Activated T-helper 9 cell treated with anti-CD3 and anti-CD28 coated beads, Interleukin-2, amount 50 U/mL, for 16 hours (primary cell): ENCODE measurements at places on chromosomes 16 and 17.

- DNase-seq = no peak
These were observed 2.4 kb upstream of the NME1 start for GRCh38 chr17:51150932-51151331.

DNA sequence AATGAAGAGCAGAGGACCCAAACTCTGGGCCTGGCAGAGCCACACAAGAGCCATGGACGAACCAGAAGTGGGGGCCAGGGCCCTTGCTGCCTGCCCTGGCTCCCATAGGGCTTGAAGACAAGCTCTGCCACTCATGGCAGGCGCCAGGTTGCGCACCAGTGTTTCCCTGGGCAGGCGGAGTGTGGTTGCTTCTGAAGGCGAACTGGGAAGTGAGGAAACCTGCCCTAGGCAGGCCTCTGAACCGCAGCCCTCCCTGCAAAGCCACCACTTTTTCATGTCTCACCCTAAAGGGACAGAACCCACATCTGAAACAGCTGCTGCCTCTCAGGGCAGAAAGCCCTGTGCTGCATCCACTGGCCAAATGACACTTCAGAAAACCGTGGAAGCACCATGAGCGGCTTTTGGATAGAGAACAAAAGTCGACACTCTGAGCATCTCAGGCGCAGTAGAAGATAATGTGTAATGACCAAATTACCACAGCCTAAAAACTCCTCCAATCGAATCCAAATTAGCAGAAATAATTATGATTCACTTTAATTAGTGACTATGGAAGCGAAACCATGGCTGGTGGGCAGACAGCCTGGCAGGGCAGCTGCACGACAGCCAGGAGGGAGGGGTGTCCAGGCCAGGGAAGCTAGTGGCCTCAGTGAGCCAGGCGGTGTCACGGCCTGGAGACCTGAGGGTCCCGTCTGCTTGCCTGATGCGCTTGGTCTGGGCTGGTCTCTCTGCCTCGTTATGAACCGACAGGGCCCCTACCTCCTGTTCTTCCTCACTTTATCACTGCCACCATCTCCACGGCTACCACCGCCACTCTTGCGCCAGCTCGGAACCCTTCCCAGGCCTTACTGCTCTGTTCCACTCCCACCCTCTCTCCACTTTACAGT is 59.1 kb downstream of the PRMT7 start:
- no peak for DNase-seq

DNA sequence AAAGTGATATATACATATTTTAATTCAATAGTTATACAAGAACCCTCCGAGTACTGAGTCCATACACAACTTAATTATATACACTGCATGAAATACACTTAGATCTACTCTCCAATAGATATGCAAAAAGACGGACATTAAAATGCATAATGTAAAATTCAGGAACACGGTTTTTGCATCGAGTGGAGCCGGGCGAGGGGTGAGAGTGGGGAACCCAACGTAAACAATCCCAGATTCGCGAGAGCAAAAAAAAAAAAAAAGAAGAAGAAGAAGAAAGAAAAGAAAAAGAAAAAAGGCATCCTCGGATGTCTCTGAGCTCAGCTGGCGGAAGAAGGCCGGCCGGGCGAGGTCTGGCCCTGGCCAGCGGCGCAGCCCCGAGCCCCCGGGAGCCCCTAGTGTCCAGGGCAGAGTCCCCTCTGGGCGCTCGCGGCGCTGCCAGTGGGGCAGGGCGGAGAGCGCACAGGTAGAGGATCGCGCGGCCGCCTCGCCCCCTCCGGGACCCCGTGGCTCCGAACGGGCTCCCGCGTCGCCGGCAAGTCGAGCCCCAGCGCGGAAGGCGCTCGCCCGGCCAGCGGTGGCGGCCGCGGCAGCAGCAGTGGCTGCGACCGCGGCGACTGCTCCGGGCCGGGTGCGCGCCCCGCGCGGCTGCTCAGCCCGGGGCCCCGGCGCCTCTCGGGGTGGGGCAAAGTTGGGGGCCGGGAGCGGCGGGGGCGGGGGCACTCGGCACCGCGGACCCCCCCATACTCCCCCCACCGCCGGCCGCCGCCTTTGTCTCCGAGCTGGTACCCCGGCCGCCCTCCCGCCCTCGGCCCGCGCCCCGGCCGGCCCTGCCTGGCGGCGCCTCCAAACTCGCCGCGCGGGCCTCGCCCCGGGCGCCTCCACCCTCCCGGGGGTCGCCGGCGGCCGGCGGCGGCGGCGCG is 9.6 kb upstream of the ZFHX3 start:
- no peak for DNase-seq

DNA sequence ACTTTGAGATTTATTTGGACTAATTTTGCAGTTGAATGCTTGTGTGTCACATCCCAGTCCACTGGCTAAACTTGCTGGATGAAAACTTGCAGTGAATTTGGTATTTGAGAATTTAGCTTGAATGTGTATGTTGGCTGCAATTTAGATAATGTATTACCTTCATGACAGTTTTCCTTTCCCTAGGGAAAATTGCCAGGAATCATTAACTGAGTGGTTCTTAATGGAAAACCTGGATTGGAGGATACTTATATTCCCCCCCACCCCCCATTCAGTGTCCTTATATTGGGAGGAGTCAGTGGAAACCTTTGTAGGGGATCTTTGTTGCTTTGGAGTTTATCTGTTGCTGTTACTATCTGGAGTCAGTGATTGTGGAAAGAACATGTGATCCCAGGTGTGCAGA is 67.6 kb downstream of the KPNA2 start:
- DNase-seq = no peak

GRCh38 chr17:44235583-44235936 is 16.1 kb upstream of the UBTF start:
- DNase-seq = no peak

- no peak for DNase-seq
These were observed 18.8 kb upstream of the LASP1NB start for GRCh38 chr17:38906460-38907228.

DNA sequence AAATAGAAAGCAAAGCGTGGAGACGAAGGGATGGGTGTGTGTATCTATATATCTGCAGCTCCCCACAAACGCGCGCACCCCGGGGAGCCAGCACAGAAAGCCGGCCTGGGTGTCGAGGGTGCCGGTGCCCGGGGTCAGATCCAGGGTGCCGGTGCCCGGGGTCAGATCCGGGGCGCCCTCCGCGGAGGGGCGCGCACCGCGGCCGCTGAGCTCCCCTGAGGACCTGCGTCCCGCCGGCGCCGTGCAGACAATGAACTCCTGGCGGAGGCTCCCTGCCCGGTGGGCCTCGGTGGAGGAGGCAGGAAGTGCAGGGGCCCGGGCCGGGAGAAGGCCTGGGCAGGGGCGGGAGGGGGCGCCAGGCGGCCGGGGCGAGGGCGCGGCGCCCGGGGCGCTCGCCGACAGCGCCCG is 1.1 kb downstream of the ZNF423 start:
- DNase-seq = no peak

- peak; percentile 56 for DNase-seq
These were observed 7.2 kb upstream of the GRB2 start for GRCh38 chr17:75412455-75413317.

- no peak for DNase-seq
These were observed 18.4 kb downstream of the TRPV1 start for GRCh38 chr17:3590768-3591167.

- DNase-seq = no peak
These were observed 14.1 kb downstream of the HS3ST6 start for GRCh38 chr16:1903845-1904840.

GRCh38 chr16:31148281-31148728 is 1.6 kb downstream of the PRSS36 start:
- no peak for DNase-seq

- DNase-seq = no peak
These were observed 1.4 kb upstream of the SUPT4H1 start for GRCh38 chr17:58353389-58353825.

DNA sequence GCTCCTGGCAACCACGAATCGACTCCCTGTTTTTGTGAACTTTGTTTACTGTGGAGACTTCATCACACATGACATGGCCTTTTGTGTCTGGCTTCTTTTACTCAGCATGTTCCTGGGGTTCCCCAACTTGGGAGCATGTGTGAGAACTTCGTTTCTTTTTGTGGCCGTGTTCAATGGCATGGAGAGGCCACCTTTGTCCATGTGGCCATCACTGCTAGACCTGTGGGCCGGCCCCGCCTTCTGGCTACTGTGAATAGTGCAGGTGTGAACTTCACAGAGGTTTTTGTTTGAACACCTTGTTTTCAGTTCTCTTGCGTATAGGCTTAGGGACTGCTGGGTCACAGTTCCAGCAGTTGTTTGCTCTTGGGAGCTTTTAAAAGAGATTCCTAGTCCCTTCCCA is 5.7 kb upstream of the SLC38A8 start:
- DNase-seq = no peak

GRCh38 chr17:40298726-40299125 is 10.3 kb upstream of the RARA start:
- no peak for DNase-seq

GRCh38 chr17:66807182-66807581 is 27.7 kb upstream of the CACNG5 start:
- DNase-seq = no peak

DNA sequence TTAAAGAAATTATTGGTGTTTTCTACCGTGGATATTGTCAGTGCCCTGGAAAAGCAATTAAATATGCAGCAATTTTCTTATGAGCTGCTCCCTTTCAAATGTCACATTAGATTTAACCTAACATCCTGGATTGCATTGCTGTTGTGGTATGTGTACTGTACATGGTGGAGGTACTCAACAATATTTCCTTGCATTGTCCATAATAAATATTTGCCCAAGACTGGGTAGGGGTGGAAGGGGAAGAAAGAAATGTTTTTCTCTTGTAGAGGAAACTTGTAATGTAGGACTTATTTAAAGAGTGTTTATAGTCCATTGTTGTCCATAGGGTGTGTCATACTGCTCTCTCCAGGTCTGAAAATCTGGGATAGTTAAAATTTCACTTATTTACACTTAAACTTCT is 346.2 kb upstream of the TBX2 start:
- DNase-seq = no peak

DNA sequence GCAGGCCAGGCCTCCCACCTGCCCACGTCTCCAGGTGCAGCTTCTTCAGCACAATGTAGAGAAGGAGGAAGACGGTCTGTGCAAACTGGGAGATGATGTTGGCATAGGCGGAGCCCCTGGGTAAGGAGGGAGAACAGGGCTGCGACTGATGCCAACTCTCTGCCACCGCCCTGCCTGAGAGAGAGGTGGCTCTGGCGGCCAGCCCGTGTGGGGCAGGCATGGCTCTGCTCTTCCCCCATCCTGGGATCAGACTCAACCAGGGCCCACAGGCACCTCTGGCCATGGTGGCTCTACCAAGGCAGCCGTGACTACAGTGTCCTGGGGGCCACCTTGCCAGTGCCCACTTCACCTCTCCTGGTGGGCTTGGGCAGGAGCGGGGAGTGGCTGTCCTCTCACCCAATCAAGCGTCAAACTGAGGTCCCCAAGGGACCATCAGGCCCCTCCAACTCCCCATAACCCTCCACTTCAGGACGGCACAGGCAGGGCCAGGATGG is 8.6 kb downstream of the SLC47A2 start:
- DNase-seq = no peak

DNA sequence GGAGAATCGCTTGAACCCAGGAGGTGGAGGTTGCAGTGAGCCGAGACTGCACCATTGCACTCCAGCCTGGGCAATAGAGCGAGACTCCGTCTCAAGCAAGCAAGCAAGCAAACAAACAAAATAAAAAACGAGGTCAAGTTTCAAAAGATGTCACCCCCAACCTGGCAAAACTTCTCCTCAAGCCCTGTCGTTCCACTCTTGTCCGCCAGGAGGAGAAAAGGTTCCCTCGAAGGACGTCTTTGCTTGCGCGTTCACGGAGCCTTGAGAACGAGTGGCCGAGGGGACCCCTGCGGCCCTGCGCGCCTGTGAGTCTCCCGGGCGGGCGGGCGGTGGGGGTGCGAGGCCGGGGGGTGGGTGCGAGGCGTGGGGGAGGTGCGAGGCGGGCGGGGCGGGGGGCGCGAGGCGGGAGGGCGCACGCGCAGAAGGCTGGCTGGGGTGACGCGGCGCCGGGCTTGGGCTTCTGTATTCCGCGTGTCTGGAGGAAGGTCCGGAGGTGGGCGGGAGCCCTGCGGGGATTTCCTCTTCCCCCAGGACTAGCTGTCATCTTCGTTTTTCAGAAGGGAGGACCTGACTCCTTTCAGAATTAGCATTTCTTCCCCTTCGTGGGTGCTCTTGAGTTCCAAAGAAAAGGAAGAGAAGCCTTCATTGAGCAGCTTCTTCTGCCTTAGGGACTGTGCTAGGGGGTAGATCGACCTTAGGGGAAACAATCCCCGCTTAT is 3.7 kb downstream of the SLC52A1 start:
- DNase-seq = peak; percentile 74

DNA sequence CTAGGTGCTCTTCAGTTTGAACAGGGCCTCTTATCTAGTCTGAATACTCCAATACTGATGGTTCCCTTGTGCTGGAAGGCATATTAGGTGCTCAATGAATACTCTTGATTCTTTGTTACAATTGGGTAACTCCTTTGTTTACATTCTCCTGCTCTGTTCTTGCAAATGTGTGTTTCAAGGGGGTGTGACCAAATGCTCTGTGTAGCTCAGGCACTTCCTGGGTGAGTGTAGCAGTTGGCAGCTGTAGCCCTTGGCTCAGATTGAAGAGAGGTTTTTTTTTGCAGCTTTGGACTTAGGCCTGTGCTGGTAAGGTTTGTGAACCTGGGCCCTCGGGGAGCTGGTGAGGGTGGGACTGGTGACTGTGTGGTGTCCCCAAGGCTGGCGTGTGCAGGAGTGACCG is 20.2 kb downstream of the TBCD start:
- DNase-seq = no peak

DNA sequence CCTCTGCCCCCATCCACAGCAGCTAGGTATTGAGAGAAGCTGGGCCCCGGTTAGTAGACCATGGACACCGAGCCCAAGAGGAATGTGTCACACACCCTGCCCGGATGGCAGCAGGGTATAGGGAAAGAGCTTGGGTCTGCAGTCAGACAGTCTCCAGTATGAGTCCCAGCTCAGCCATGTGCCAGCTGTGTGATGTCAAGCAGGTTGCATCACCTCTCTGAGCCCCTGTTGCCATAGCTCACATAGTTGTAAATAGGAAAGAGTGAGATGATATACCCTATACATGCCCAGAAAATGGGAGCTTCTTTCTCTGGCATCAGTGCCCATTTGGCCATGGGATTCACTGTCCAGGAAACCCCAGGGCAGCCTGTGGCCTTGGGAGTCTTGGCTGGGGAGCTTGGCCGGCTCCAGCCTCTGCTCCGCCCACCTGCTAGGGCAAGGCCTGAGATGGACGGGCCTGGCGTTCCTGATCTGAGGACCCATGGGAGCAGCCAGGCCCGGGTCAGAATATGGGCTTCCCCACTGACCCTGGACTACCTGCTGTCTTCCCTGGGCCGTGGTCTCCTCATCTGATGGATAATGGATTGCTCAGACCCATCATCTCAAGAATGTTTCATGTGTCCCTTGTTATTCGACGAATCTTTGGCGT is 13.2 kb downstream of the CD300LG start:
- no peak for DNase-seq
